GOT3 (cell line): ENCODE measurements at places on chromosomes 6 and 20.

DNA sequence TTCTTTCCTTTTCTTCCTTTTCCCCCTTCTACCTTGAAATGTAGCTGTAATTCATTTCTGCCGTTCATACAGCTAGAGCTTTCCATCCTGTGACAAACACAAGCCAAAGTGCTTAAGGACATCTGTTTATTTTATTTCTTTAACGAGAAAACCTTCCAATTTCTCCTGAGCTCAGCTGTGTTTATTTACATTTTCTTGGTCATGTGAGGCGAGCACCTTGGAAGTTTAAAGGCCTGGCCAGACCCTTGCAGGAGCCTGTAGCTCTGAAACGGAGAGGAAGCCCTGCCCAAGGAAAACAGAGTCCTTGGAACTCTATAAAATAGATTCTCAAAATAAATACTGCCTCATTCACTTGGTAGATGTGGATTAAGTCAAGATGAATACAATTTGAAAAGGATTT, 223.1 kb downstream of the EYA2 start:
- DNase-seq = no peak

- DNase-seq = peak; percentile 4
Observed at GRCh38 chr6:90025523-90026061, 131.3 kb downstream of the GJA10 start.

DNA sequence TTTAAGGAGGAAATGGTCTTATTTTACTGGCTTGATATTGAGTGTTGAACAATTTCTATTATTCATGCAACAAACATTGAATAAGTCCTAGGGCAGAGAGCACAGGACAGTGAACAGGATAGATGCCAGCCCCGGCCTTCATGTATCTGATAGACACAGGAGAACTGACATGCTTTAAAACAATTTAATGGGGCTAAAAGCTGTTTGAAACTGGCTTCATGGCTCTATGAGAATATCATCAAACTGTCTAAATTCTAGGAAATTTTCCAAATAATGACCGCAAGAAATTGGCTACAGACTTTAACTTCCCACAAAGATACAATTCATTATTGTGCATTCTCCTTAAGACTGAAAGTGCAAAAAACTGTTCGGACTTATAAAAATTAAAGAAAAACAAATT, 69.0 kb downstream of the ID4 start:
- DNase-seq = no peak

GRCh38 chr20:50654904-50655303, 36.4 kb downstream of the RIPOR3 start:
- DNase-seq = no peak

GRCh38 chr6:132933090-132933489, 118.7 kb downstream of the RPS12 start:
- DNase-seq = no peak

DNA sequence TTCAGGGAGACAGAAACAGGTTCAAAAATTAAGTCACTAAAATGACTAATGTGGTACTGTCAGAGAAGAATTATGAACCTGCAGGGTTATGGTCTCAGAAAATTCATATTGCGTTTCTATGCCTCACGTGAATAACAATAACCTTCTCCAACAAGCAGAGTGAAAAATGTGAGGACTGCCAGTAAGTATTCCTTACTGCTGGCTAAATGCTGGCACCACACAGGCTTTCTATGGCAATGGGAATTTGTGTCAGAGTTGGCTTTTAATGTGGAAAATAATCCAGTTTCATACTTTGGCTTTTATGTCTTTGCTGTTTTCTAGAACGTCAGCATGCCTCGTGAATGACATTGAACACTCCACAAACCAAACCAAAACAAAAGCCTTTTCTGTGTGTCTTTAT, 656.0 kb downstream of the KIF16B start:
- no peak for DNase-seq

GRCh38 chr6:122754191-122754731, 25.3 kb upstream of the FABP7 start:
- DNase-seq = no peak

GRCh38 chr6:1067346-1067745, 244.6 kb upstream of the FOXQ1 start:
- no peak for DNase-seq

DNA sequence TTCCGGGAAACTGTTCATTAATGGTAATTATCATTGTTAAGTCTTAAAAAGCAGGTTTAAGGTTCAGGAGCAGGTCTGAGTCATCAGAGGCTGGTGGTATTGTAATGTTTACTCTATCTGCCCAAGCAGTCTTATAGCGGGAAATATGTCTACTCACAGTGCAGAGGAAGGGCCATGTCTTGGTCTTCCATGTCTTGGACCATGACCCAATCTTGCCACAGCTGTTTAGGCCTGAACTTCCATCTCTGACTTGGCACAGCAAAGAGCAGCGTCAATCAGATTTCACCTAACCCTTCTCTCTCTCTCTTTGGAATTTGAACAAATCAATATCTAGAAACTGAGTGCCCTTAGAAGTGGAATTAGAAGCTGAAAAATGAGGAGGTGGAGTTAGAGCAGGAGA, 25.8 kb downstream of the SLC2A12 start:
- DNase-seq = no peak

GRCh38 chr6:92700411-92700810, 718.9 kb downstream of the EPHA7 start:
- DNase-seq = no peak

DNA sequence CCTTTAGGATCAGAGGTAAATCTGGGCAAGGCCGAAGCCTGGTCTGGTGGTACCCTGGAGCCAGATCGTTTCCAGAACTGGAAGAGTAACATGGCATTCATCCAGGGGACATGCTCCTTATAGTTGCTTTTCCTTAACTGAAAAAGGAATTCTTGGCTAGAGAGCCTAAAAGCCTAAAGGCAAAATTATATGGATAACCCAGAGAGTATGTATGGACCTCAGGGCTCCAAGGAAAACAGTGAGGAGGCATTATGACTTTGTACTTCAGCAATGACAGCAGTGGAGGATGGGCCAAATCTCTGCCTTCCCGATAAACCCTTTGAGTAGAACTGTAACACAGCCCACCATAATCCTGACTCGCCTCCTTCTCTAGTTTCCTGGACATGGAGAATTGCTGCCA, 29.3 kb downstream of the ARHGAP18 start:
- no peak for DNase-seq

DNA sequence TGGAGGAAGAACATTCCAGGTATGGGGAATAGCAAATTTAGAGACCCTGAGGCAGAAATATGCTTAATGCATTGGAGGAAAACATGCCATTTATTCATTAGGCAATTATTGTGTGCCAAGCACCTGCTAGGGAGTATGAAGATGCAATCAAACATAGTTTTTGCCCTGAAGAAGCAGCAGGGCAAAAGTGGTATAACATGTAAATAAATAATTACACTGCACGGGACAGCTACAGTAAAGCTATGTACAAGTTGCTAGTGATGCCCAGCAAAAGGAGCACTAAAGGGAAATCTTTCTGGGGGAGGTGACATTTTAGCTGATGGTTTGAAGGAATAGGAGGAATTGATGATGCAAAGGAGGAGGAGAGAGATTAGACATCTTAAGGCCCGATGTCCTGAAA, 624 bp upstream of the TJAP1 start:
- no peak for DNase-seq

DNA sequence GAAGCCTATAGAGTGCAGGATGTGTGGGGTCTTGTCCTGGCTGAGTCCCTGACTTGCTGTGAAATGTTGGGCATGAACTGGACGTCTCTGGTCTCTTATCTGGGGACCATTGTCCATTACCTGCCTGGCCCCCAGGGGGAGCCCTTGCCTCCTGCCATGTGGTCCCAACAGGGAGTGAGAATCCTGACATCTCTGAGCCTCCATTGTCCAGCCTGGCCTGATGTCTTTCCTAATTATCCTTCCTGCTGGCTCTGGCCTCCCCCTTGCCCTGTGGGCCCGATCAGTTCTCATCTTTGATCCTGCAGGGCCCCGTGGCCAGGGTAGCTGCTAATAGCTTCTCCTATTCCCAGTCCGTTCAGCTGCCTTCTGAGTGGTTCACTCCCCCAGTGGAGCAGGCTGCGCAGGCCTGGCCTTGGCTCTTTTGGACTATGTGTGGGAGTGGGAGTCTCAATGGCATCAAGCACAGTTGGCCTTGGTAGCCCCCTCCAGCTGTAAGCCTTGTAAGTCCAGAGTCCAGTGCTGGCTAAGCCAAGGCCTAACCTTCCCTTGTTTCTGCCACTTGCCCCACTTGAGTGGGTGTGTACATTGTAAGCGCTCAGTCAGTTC, 77.9 kb upstream of the RALY start:
- DNase-seq = no peak

DNA sequence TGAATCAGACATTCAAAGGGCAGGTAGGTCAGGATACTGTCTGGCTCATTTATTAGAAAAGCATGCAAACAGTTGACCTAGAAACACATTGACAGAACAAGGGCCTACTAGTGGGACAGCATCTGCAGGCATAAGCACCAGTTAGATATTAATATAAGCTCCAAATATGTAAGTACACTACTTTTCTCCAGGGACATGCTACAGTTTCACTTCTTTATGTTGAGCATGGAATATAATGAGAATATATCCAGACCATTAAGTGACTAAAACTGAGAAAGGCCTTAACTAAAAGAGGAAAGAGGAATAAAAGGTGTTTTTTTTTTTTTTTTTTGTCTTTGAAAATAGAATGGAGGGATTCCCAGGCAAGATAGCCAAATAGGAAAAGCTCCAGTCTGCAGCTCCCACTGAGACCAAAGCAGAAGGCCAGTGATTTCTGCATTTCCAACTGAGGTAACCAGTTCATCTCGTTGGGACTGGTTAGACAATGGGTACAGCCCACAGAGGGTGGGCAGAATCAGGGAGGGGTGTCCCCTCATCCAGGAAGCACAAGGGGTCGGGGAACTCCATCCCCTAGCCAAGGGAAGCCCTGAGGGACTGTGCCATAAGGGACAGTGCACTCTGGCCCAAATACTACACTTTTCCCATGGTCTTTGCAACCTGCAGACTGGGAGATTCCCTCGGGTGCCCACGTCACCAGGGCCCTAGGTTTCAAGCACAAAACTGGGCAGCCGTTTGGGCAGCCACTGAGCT, 251.6 kb downstream of the PHF3 start:
- DNase-seq = no peak

- DNase-seq = no peak
Observed at GRCh38 chr6:136866872-136867416, 44.6 kb downstream of the PEX7 start.

DNA sequence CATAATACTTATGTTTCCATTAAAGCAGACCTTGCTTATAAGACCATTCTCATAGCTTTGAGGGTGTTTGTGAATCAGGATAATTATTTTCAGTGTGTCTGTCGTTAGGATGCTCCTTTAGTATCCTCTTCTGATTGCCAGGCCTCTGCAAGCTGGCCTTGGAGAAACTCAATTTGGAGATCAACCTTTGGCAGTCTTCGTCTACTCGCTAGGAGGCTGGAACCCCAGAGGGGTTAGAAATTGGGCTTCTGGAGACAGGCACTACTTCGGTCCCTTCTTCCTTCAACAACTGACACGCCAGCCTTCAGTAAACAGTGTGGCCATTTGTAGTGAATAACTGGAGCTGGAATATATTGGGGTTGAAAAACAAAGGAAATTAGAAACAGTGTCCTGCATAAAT, 100.8 kb upstream of the CITED2 start:
- DNase-seq = no peak

DNA sequence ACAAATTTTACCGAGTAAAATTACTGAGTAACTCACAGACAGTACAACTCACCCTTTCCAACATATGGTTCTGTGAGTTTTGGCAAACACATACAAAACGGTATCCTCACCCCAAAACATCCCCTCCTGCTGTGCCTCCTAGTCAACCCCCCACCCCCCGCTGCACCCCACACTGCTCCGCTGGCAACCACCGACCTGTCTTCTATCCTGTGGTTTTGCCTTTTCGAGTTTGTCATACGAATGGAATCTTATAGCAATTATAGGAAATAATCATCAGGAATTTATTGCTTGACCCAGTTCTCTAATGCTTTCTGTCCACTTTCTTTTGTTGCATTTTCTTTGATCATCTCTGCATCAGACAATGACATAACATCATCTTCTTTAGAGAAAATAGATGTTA, 312.3 kb downstream of the KIF16B start:
- DNase-seq = no peak

DNA sequence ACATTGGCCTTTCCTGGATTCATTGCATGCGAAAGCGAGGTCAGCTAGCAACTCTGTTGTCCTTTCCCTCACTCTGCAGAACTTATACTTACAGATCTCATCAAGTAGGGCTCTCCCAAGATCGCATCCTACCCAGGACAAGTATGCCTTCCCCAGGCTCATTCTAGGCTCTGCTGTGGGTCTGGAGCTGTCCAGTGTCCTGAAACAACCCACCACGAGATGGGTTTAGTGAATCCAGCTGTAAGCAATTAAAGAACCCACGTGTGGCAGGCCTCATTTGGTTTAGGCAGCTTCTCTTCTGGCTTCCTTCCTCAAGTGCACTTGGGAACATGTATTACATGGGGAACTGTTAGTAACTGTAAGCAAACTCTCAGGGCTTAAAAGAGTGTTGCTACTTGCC, 406.5 kb upstream of the CHD6 start:
- DNase-seq = no peak

DNA sequence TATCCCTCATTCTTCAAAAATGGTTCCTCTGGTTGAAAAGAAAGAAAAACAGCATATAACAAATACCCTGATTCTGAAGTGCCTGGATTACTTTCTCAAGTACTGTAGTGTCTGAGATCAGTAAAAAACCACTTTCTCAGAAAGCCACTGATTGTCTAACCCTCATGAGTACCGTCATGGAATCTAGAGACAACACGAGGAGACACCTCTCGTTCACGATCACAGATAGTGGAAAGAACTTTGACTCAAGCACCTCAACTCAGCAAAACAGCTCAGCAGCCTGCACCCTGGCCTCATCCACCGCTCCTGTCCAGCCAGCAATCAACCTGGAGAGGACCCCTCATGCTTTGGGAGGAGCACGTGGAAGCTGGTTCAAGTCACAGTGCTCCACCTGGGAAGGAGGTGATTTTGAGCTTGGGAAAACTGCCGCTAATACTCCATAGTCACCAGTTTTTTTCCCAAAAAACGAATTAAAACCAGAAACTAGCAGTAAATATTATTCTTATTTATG, 1.0 kb downstream of the SCML4 start:
- DNase-seq = no peak

GRCh38 chr20:59406446-59406845, 106.0 kb downstream of the EDN3 start:
- no peak for DNase-seq

GRCh38 chr6:4185419-4185818, 50.0 kb upstream of the ECI2 start:
- no peak for DNase-seq

GRCh38 chr20:11966186-11966585, 48.5 kb downstream of the BTBD3 start:
- DNase-seq = no peak

- no peak for DNase-seq
Observed at GRCh38 chr6:129297592-129297991, 412.4 kb downstream of the ARHGAP18 start.

DNA sequence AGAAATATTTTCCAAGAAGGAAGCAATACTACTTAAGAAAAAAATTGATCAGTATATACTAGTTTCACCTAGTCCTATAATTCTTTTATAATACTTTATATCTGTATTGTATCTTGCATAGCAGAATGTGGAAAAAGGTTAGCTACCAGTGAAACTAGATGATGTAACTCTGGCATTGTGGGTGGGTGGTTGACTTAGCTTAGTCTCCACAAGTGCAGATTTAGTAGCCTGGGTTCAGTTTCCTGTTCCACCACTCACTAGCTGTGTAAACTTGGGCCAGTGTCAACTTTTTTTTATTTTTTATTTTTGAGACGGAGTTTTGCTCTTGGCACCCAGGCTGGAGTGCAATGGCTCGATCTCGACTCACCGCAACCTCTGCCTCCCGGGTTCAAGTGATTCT, 2.0 kb downstream of the MUC21 start:
- no peak for DNase-seq
